ENCODE measurements at places on chromosomes 12 and 14.
A peak's percentile ranks its signal among the peaks of the same experiment; 100 is the strongest.

GRCh38 chr12:66952668-66953067, 273.8 kb upstream of the GRIP1 start:
- H3K4me3 ChIP-seq, result no peak overlapping the region
- no peak for DNase-seq
- no peaks in the 10 kb centered on the region for H3K27me3 ChIP-seq

GRCh38 chr12:55829967-55830600, 697 bp upstream of the DNAJC14 start:
- H3K27ac ChIP-seq, result peak overlapping the region; percentile 58
- DNase-seq, result no peak
- H3K4me3 ChIP-seq, result peak overlapping the region; percentile 77
- H3K4me1 ChIP-seq, result peaks cover 19% of the 10 kb centered on the region

- no peaks in the 10 kb centered on the region for H3K36me3 ChIP-seq
- peaks cover 11% of the 10 kb centered on the region for H3K4me1 ChIP-seq
- H3K27ac ChIP-seq, result no peak overlapping the region
- H3K4me3 ChIP-seq, result no peak overlapping the region
- no peaks in the 10 kb centered on the region for H3K27me3 ChIP-seq
Measured at GRCh38 chr14:51619561-51619960, 32.1 kb upstream of the FRMD6 start.

DNA sequence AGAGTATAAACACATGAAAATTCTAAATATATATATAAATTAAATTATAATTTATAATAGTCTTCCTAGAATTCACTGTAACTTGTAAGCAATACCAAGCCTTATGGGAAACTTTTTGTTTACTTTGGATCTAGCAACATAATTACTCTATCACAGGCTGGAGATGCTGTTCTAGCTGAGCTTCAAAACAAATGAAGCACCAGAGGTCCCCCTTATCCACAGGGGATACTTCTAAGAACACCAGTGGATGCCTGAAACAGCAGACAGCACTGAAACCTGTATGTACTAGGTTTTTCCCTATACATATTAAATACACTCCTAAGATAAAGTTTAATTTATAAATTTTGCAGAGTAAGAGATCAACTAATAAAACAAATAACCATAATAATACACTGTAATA, 96.6 kb downstream of the CDK17 start:
- no peak overlapping the region for H3K4me3 ChIP-seq
- no peaks in the 10 kb centered on the region for H3K27me3 ChIP-seq
- H3K36me3 ChIP-seq, result peaks cover 2% of the 10 kb centered on the region
- no peak overlapping the region for H3K27ac ChIP-seq

DNA sequence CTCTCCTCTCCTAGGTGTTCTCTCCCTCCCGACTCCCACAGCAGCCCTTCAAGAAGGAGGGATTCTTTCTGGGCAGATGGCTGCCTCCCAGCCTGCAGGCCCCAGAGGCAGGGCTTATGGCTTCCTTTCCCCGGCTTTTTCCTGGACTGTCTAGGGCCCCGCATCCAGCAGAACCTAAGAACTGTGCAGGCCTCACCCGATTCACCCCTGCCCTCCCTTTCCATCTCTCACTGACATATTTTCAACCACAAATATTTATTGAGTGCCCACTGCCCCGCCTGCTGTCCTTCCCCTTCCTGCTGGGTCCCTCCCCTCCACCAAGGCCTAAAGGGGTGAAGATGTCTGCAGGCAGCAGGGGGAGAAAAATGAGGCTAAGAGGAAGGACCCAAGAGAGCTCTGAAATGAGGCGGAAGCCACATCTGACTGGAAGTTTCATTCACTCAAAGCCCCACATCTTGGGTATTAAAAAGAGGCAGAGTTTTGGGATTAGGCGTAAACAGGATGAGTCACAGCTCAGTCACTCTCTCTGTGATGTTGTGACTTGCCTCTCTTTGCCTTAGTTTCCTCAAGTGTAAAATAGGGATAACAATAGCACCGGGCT, 2.9 kb downstream of the SCNN1A start:
- H3K36me3 ChIP-seq, result no peaks in the 10 kb centered on the region
- H3K27me3 ChIP-seq, result no peaks in the 10 kb centered on the region
- peak overlapping the region; percentile 74 for H3K27ac ChIP-seq
- H3K4me1 ChIP-seq, result peaks cover 47% of the 10 kb centered on the region
- H3K4me3 ChIP-seq, result no peak overlapping the region

- H3K4me3 ChIP-seq, result no peak overlapping the region
- H3K4me1 ChIP-seq, result peaks cover 8% of the 10 kb centered on the region
- DNase-seq, result no peak
- H3K36me3 ChIP-seq, result no peaks in the 10 kb centered on the region
- no peaks in the 10 kb centered on the region for H3K27me3 ChIP-seq
Measured at GRCh38 chr12:50916292-50916691, 36.1 kb upstream of the HIGD1C start.

DNA sequence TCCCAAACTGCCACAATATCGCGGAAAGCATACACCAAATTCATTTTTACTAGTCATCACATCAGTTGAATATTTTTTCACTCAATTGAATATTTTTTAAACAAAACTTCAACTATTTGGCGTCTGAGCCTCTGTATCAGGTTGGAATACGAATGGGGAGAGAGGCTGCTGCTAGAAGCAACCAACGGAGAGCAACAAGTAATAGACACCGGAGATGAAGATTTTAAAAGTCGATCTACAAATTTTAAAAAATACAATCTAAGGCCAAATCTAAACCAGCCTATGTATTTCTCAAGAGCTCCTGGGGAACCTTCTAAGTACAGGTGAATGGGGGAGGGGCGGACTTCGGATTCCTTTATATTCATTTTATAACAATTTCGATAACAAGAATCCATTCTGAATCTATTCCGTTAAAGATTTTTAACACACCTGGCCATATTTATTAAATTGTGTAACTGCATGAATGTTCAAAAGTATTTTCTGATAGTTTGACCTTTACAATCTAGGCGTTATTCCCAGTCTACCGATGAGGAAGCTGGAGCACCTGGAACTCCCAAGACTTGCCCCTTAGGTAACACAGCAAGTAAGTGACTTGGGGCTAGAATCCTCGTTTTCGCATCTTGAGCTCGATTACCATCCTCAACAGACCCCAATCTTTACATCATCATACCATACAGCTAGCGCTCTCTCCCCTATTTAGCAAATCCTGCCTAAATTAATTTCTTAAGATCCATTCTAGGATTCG, 1.2 kb downstream of the GNPNAT1 start:
- peaks cover 5% of the 10 kb centered on the region for H3K4me1 ChIP-seq
- H3K27me3 ChIP-seq, result no peaks in the 10 kb centered on the region
- no peaks in the 10 kb centered on the region for H3K36me3 ChIP-seq
- H3K4me3 ChIP-seq, result no peak overlapping the region
- peak; percentile 34 for DNase-seq

DNA sequence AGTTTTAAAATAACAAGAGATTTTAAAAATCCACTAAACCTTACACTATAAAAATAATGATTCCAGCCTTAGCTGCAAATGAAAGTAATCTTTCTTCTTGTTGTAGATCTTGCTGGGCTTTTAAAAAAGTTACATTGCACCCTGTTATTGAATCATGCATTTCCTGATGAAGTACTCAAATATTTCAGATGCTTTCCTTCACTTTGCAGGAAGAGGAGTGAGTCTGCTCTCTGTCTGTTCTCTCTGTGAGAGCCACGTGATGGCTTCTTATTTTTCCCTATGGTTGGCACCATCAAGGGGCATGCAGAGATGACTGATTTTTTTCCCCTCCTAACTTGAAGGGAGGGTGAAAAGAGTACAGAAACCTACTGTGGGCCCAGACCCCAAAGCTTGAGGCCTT, 262.7 kb downstream of the ATP23 start:
- no peaks in the 10 kb centered on the region for H3K4me1 ChIP-seq
- no peak overlapping the region for H3K27ac ChIP-seq
- no peaks in the 10 kb centered on the region for H3K27me3 ChIP-seq
- H3K4me3 ChIP-seq, result no peak overlapping the region

DNA sequence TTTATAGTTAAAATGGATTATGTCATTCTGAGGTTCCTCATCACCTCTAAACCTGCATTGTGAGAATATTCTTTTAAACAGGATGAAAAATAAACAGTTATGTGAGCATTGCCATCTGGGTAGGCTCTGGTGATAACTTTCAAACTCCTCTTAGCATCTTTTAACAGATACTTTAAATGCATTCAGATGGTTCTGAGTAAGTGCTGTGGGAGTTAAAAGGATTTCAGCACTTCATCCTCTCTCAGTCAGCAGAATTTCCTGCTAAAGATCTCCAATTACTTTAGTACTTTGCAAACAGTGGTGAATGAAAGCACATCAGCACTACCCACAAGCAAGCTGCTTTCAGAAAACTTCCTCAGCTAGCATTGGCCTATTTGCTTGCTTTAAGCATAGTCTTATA, 59.3 kb upstream of the TMTC1 start:
- H3K4me3 ChIP-seq, result no peak overlapping the region
- no peak overlapping the region for H3K27ac ChIP-seq
- DNase-seq, result no peak
- H3K4me1 ChIP-seq, result no peaks in the 10 kb centered on the region
- H3K36me3 ChIP-seq, result no peaks in the 10 kb centered on the region

- peaks cover 15% of the 10 kb centered on the region for H3K27me3 ChIP-seq
- DNase-seq, result peak; percentile 67
- peaks cover 50% of the 10 kb centered on the region for H3K4me1 ChIP-seq
- H3K36me3 ChIP-seq, result no peaks in the 10 kb centered on the region
- H3K4me3 ChIP-seq, result peak overlapping the region; percentile 1
- H3K27ac ChIP-seq, result no peak overlapping the region
Measured at GRCh38 chr14:103126873-103127304, 3.6 kb downstream of the TNFAIP2 start.

- no peak within 1 kb of the TSS for H3K27ac ChIP-seq
- H3K4me1 ChIP-seq, result no peaks in the 10 kb centered on the region
- DNase-seq, result peak; percentile 67
Measured at GRCh38 chr12:7060353-7060954, at the start of gene C1S. Gene C1S (plus strand): TSS chr12:7060718. CDS start chr12:7061913, 1,195 bp downstream.

GRCh38 chr14:99324291-99324690, 52.3 kb upstream of the BCL11B start:
- no peaks in the 10 kb centered on the region for H3K36me3 ChIP-seq
- peaks cover 10% of the 10 kb centered on the region for H3K4me1 ChIP-seq
- DNase-seq, result no peak
- H3K4me3 ChIP-seq, result no peak overlapping the region
- H3K27ac ChIP-seq, result no peak overlapping the region

- no peaks in the 10 kb centered on the region for H3K27me3 ChIP-seq
- no peaks in the 10 kb centered on the region for H3K4me1 ChIP-seq
- H3K27ac ChIP-seq, result no peak overlapping the region
- no peak for DNase-seq
- no peak overlapping the region for H3K4me3 ChIP-seq
Measured at GRCh38 chr12:131280426-131280825, 326.7 kb downstream of the ADGRD1 start.

DNA sequence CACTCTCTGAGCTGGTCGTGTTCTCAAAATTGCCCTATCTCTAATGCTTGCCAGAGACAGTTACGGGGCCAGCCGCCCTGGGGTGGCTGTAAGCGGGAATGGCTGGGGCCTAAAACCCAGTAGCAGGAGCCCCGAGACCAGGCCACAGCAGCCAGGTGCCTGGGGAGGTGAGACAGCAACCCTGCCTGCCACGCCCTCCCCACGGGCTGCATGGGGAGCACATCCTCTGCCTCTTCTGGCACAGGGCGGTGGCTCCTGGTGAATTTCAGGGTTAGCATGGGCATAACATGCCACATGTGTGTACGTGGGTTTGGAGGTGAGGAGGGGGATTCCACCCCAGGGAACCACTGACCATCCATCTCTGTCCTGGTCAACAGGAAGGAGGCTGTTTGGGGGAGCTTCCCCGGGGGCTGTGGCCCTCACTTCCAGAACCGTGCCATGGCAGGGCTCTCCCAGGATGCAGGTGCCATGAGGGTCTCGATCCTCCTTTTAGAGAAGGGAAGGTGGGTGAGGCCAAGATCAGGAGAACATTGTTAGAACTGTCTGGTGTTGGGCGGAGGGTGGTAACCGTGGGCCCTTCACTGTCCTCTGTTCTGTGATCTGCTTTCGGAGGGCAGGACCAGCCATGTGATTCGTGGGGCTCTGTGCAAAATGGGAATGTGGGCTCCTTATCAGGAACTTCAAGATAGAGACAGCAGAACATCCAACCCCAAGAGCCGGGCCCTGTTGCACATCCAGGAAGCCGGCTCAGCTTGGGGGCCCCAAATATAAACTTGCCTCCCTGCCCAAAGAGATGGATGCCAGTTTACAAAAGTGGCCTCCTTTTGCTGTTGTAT, 312.2 kb upstream of the DIO3 start:
- no peaks in the 10 kb centered on the region for H3K27me3 ChIP-seq
- no peaks in the 10 kb centered on the region for H3K4me1 ChIP-seq
- no peak overlapping the region for H3K27ac ChIP-seq
- H3K36me3 ChIP-seq, result no peaks in the 10 kb centered on the region
- no peak for DNase-seq

DNA sequence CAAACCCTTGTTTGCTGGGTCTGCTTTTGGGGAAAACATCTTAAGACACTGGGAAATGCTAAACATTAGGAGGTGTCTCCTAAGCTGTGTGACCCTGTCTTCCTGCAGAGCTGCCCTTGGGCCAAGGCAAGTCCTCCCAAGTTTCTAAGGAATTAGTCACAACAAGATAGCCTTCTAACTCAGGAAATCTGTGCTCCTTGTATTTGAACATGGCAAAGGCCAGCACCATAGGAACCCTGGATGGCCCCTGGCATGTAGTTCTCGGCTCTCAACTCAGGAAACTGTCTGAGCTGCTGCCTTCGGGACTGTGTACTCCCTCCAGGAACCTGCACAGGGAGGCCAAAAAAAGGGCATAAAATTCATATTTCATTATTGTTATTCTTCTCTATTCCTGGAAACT, 37.6 kb upstream of the LTBP2 start:
- H3K27ac ChIP-seq, result no peak overlapping the region
- peak; percentile 67 for DNase-seq
- H3K36me3 ChIP-seq, result no peaks in the 10 kb centered on the region
- no peak overlapping the region for H3K4me3 ChIP-seq

- H3K36me3 ChIP-seq, result no peaks in the 10 kb centered on the region
- peaks cover 4% of the 10 kb centered on the region for H3K4me1 ChIP-seq
- no peak for DNase-seq
- H3K27me3 ChIP-seq, result no peaks in the 10 kb centered on the region
Measured at GRCh38 chr14:32399920-32400319, 70.8 kb downstream of the AKAP6 start.

- H3K27me3 ChIP-seq, result no peaks in the 10 kb centered on the region
- DNase-seq, result no peak
- H3K4me1 ChIP-seq, result no peaks in the 10 kb centered on the region
- no peak overlapping the region for H3K27ac ChIP-seq
- no peak overlapping the region for H3K4me3 ChIP-seq
- no peaks in the 10 kb centered on the region for H3K36me3 ChIP-seq
Measured at GRCh38 chr14:93971635-93972027, 4.7 kb downstream of the ASB2 start.

- peaks cover 6% of the 10 kb centered on the region for H3K36me3 ChIP-seq
- DNase-seq, result peak; percentile 26
- no peaks in the 10 kb centered on the region for H3K27me3 ChIP-seq
- peaks cover 38% of the 10 kb centered on the region for H3K4me1 ChIP-seq
- H3K4me3 ChIP-seq, result no peak overlapping the region
- peak overlapping the region; percentile 24 for H3K27ac ChIP-seq
Measured at GRCh38 chr12:2631653-2632350, 163.0 kb upstream of the FKBP4 start.

- no peak overlapping the region for H3K27ac ChIP-seq
- H3K27me3 ChIP-seq, result no peaks in the 10 kb centered on the region
- H3K36me3 ChIP-seq, result peaks cover 5% of the 10 kb centered on the region
- H3K4me1 ChIP-seq, result peaks cover 3% of the 10 kb centered on the region
- no peak for DNase-seq
Measured at GRCh38 chr14:75150150-75150549, 23.3 kb upstream of the NEK9 start.

Measured in trophoblast cell (in vitro differentiated cells and primary cell).